T-helper 17 cell (primary cell): ENCODE measurements at places on chromosomes 2 and 18.
A peak's percentile ranks its signal among the peaks of the same experiment; 100 is the strongest.

GRCh38 chr2:29024882-29025430, 43.9 kb downstream of the TOGARAM2 start:
- peaks cover 3% of the 10 kb centered on the region for H3K36me3 ChIP-seq
- peaks cover 8% of the 10 kb centered on the region for H3K4me1 ChIP-seq
- H3K27me3 ChIP-seq = no peaks in the 10 kb centered on the region
- no peak overlapping the region for H3K4me3 ChIP-seq
- DNase-seq = no peak
- H3K27ac ChIP-seq = no peak overlapping the region

DNA sequence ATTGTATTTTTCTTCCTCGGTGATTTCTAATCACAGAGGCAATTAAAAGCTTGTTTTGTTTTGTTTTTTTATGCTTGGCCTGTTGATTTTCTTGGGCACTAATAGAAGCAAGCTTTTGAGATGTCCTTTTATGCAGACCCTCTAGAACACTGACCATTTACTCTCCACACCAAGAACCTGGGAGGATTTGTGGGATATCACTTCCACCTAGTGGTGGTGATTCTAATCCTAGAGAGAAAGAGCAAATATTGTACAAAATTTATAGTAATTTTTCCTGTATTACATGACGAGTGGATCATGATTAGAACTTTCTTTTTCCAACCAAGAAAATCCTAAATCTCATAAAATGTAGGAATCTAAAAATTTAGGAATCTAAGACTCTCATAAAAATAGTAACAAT, 23.4 kb downstream of the NEMP2 start:
- no peaks in the 10 kb centered on the region for H3K27me3 ChIP-seq
- H3K36me3 ChIP-seq = peaks cover 2% of the 10 kb centered on the region
- no peak for DNase-seq
- peak overlapping the region; percentile 53 for H3K27ac ChIP-seq

- peaks cover 49% of the 10 kb centered on the region for H3K27me3 ChIP-seq
- DNase-seq = no peak
- no peaks in the 10 kb centered on the region for H3K36me3 ChIP-seq
- H3K4me3 ChIP-seq = no peak overlapping the region
- H3K27ac ChIP-seq = no peak overlapping the region
Measured at GRCh38 chr18:13895505-13896033, 19.8 kb downstream of the MC2R start.

DNA sequence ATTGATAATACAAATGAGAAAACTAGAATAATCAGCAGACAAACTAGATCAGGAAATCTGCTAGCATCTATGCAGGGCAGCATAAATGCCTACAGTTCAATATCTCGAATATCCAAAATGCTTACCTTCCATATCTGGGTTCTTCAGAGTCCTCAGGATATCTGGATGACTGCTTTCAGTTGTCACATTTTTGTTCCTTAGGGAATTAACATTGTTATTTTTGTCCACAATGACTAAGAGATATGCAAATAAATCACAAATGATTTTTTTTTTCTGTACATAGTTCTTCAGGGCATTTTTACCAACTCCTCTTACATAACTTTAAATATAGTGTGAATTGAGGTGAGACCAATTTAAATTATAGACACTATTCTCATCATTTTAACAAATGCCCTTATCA, 80.9 kb downstream of the AQP4 start:
- no peak overlapping the region for H3K27ac ChIP-seq
- H3K27me3 ChIP-seq = no peaks in the 10 kb centered on the region
- H3K36me3 ChIP-seq = no peaks in the 10 kb centered on the region
- no peak for DNase-seq
- no peaks in the 10 kb centered on the region for H3K4me1 ChIP-seq

GRCh38 chr2:187976259-187976985, 315.3 kb upstream of the GULP1 start:
- no peak overlapping the region for H3K27ac ChIP-seq
- H3K36me3 ChIP-seq = no peaks in the 10 kb centered on the region
- no peak for DNase-seq
- H3K4me3 ChIP-seq = no peak overlapping the region
- no peaks in the 10 kb centered on the region for H3K4me1 ChIP-seq
- no peaks in the 10 kb centered on the region for H3K27me3 ChIP-seq

- no peak for DNase-seq
- no peak overlapping the region for H3K4me3 ChIP-seq
- H3K36me3 ChIP-seq = no peaks in the 10 kb centered on the region
- H3K27ac ChIP-seq = no peak overlapping the region
Measured at GRCh38 chr2:110969696-110970095, 151.0 kb upstream of the BCL2L11 start.

DNA sequence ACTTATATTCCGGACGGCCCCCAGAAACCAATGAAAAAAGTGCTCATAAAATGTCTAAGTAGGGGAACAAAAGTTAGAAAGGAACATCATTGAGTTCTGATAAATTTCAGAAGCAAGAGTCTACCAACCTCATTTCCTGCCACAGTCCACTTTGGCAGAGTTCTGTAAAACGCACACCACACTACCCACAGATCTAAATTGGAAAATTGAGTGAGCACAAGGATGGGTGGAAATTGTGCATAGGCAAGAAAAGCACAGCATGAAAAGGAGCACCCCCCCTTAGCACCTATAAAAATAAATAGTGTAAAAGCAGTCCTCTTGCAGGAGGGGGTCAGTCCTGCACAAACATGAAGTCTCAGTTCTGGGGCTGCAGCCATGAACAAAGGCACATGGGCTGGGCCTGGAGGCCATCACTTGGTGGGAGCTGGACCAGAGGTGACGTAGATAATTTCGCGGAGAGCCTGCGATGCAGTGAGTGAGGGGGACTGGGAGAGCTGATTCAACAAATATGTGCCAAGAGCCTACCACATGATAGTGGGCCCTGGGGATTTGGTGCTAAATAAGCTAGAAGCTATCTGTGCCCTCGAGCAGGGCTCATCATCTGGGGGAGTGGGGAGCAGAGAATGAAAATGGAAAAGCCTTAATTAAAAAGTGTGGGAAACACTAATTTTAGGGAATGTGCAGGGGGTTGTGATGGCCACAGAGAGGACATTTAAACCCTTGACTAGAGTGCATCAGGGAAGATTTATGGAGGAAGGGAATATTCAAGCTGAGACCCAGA, 48.9 kb upstream of the SPP2 start:
- DNase-seq = no peak
- peak overlapping the region; percentile 24 for H3K27ac ChIP-seq

DNA sequence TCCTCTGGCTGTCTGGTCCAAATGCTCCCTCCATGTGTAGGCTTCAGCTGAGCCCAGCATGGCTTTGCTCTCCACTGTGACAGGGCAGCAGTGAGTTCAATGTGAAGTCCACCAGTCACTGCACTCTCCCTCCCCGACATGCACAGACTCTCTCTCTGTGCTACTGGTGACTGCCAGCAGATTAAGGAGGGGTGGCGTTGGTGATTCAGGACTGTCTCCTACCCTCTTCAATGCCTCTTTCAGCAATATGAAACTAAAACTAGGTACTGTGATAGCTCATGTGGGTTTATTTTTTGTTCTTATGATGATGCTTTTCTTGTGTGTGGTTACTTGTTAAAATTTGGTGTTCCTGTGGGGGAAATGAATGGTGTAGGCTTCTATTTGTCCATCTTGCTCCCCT, 201.0 kb upstream of the RBMS1 start:
- no peaks in the 10 kb centered on the region for H3K4me1 ChIP-seq
- DNase-seq = no peak
- no peak overlapping the region for H3K27ac ChIP-seq
- no peaks in the 10 kb centered on the region for H3K36me3 ChIP-seq
- peaks cover 5% of the 10 kb centered on the region for H3K27me3 ChIP-seq

DNA sequence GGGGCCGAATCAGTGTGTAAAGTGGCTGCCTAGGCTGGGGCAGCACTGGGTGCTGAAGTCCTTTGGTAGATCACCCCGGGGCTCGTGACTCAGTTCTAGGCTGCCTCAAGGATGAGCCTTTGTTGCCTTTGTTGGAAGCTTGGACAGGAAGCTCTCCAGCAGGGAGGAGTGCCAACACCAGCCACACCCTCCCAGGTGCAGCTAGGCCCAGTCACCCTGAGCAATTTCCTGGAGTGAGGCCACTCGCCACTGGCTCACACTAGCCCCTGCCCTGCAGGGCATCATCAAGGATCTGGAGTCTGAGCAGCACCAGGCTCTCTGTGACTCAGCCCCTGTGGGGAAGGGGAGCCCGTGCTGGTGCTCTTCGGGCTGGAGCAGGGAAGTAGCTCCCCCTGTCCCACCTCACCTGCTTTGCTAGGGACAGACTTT, 6.7 kb upstream of the SDC1 start:
- no peak overlapping the region for H3K27ac ChIP-seq
- no peak for DNase-seq
- peaks cover 50% of the 10 kb centered on the region for H3K27me3 ChIP-seq
- H3K4me3 ChIP-seq = peak overlapping the region; percentile 52
- peaks cover 12% of the 10 kb centered on the region for H3K36me3 ChIP-seq
